ENCODE measurements at places on chromosomes 16 and 17.

GRCh38 chr17:67994817-67995569 is 1.3 kb downstream of the C17orf58 start:
- DNase-seq = no peak

GRCh38 chr17:16363749-16364536 is 10.7 kb upstream of the CENPV start:
- peak; percentile 60 for DNase-seq

- no peak for DNase-seq
These were observed 103.9 kb downstream of the CNTNAP4 start for GRCh38 chr16:76381096-76381495.

DNA sequence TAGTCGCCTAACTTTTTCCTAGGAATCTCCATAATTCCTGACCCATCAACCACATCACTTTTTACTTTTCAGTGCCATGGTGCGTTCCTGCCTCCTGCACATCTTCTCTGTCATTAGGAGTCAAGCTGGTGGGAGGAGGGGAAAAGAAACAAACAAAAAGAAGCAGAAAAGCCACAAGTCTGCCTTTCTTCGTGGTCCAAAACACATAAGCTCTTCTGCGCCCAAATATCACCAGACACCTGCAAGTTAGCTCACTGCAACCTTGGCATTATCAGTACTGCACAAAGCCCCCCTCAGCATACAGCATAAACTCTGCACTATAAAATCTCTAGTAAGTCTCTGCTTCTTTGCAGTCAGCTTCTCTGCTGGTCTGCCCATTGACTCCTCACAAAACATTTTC is 295.3 kb downstream of the HS3ST3B1 start:
- DNase-seq = no peak

GRCh38 chr17:45345554-45346215 is 28.9 kb upstream of the MAP3K14 start:
- no peak for DNase-seq

- no peak for DNase-seq
These were observed 103.3 kb downstream of the GNAO1 start for GRCh38 chr16:56294579-56294978.

GRCh38 chr17:81561494-81561885 is 9.3 kb upstream of the FAAP100 start:
- DNase-seq = no peak

DNA sequence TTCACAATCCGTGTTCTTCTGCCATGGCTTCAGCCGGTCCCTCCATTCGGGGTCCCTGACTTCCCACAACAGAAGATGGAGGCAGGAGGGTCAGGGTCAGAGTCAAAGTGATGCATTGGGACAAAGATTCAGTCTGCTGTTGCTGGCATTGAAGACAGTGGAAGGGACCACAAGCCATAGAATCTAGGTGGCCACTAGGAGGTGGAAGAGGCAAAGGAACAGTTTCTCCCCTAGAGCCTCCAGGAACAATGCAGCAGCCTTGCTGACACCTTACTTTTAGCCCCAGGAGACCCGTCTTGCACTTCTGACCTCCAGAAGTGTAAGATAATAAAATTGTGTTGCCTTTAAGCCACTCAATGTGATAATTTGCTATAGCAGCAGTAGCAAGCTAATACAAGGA is 55.9 kb downstream of the MFSD11 start:
- no peak for DNase-seq

DNA sequence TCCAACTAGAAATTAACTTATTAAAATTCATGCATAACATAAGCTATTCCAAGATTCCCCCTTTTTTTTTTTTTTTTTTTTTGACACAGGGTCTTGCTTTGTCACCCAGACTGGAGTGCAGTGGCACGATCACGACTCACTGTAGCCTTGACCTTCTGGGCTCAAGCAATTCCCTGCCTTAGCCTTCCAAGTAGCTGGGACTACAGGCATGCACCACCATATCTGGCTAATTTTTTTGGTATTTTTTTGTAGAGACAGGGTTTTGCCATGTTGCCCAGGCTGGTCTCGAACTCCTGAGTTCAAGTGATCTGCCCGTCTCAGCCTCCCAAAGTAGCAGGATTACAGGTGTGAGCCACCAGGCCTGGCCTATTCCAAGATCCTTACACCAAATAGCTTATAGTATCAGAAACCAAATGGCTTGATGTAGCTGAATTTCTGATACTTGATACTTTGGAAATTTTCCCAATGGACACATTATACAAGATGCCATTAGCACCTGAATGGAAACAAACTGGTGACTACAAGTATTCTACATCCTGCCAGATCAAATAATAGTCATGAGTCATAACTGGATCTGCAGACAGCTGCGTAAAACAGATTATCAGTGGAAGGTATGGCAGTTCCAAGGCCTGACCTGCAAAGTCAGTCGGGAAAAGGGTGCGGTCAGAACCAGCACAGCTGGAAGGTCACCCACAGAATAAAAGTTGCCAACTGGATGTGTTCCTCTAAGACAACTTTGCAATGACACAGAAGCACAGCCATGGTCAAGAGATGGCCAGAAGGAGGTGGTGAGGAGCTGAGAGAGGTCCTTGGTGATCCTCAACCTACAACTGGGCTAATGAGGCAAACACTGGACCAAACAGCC is 14.5 kb downstream of the TUBG1 start:
- DNase-seq = no peak

DNA sequence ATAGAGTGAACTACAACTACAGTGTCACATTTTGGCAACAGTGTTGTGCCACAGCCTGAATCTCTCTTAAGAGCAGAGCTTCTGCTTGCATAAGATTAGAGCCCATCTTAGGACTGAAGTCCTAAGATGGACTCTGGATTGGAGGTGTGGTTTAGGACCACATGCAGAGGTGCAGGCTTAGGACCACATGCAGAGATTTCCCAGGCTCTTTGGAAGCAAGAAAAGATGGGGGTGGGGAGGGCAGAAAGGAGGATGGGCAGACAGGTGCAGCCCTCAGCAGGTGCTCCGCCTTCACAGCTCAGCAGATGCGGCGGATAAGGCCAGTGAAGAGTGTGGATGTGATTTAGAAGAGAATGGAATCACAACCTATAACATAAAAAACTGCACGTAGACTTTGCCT is 128.7 kb downstream of the TANGO6 start:
- DNase-seq = no peak

DNA sequence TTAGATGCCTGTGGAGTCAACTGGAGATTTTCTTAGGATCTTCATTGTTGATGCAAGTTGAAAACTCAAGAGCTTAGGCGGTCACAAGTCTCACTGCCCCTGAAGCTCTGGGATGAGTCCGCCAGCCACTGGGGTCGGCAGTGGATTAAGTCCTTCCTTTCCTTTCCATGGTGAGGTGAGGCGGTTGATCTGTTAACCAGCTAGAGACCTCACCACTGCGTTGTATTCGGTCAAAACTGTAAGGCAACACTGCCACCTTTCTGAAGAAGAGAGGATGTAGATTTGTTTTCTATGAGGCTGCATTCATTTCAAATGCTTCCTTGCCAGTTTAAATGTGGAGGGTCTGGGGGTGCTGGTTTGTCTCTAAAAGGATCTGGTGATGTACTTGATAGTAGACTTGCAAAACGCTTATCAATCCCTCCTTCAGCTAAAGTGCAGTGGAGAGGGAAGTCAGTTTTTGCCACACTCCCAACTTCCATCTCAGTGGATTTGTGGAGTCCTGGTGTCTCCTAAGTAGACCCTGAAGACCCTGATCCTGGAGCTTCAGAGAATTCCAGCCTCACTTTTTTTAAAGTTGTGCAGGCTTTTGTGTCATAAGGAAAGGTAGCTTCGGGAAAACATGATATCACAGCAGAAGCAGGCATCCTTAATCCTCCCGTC is 1.7 kb downstream of the MYOCD start:
- DNase-seq = no peak

GRCh38 chr16:17769065-17769464 is 298.3 kb upstream of the XYLT1 start:
- DNase-seq = no peak

GRCh38 chr17:7336240-7337175 is at the start of gene ACAP1:
TSS of gene ACAP1 (plus strand) at chr17:7336529. CDS start at chr17:7336735, 206 bp downstream.
- peak; percentile 49 for DNase-seq

GRCh38 chr16:31453255-31454204 is 5.8 kb upstream of the ARMC5 start:
- no peak for DNase-seq

- DNase-seq = no peak
These were observed 62.4 kb downstream of the CNGB1 start for GRCh38 chr16:57908409-57908987.

- no peak for DNase-seq
These were observed 40.9 kb downstream of the RAP1GAP2 start for GRCh38 chr17:2837147-2837561.

DNA sequence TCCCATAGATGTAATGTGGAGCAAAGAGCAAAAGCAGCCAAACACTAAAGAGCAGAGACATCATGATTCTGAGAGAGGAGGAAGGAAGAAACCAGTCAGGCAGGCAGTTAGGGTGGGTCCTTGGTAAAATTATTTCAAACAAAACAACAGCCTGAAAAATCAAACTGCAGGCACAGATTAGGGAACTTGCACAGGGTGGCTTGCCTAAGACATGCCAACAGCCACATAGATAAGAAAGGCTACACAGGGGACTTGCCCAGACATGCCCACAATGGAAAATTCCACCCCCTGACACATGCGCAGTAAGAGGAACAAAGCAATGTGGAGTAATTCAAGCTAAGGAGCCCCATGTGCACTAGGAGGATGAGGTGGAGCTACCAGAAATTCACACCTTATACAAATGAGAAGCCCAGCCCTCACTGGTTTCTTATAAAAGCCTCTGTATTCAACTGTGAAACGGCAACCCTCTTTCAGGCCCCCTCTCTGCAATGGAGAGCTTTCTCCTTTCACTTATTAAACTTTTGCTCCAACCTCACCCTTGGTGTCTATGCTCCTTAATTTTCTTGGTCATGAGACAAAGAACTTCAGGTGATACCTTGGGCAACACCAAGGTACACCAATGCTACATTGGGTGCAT is 7.3 kb upstream of the GAS7 start:
- DNase-seq = no peak

DNA sequence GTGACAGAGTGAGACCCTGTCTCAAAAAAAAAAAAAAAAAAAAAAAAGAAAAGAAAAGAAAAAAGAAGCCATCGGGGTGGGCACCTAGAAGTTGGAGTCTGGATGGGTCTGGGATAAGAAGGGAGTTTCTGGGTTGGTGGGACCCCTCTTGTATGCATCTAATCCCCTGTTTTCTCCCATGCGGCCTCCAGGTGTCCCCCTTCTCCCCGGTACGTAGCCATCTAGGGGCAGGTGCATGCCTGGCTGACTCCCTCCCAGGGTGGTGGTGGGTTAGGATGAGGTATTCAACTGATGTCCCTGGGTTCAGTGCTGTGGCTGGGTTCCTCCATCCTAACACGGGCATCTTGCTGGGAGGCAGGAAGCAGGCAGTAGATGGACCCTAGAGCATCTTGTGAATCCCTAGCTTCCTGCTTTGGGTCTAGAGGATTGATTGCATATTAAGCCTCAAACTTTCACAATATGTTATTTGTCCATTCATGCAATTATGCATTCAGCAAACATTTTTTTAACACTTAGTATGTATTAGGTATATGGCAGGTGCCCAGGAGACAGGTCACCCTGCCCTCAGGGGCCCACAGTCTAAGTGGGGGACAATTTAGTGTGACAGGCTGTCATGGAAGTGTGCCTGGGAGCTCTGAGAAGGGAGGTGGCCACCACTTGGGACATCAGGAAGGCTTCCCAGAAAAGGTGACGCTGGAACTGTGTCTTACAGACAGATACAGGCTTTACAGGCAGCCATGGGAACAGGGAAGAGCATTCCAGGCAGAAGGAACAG is 13.1 kb downstream of the FMNL1 start:
- DNase-seq = no peak

DNA sequence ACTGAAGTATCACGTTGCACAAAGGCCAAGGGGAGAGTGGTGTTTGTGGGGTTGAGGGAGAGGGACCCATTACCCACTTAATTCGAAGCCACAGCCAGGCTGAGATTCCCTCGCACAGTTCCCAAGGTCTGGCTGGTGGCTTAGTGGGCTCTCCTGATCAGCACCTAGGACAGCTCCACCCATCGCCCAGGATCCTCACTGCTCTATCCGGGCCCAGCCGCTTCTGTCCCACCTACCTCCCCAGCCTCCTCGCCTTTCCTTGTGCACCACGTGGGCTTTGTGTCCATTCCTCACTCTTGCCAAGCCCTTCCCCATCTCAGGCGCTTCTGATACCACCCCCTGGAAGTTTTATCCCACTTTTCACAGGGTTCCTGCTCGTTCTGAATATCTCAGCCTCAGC is 163.5 kb downstream of the CCT6B start:
- DNase-seq = no peak

GRCh38 chr17:42846594-42847280 is 2.4 kb downstream of the AOC2 start:
- no peak for DNase-seq

DNA sequence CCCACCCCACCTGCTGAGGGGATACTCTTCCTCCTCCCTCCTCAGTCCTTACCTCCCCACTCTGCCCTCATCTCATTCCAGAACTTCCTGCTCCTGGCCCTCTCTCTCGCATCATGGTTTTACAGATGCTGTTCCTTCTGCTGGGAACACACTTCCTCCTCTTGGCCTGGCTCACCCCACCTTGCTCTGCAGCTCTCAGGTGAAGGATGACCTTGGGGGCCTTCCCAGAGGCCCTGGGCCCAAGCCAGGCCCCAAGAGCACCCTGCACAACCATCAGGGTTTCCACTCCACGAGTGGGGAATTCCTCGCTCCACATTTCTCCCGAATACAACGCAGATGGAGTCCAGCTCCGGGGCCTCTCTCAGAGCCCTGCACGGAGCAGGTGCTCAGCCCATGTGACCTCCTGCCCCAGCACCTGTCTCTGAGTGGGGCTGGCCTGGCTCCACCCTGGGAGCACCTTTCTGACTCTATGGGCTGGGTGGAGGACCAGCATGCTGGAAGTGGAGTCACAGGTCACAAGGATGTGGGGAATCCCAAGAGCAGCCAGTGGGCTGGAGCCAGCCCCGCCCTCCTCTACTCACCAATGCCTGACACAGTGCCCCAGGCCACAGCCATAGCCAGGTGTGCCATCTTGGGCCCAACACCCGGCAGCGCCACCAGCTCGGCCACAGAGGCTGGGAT is 4.5 kb downstream of the NTHL1 start:
- DNase-seq = no peak

GRCh38 chr16:49580751-49581303 is 207.2 kb downstream of the C16orf78 start:
- no peak for DNase-seq

DNA sequence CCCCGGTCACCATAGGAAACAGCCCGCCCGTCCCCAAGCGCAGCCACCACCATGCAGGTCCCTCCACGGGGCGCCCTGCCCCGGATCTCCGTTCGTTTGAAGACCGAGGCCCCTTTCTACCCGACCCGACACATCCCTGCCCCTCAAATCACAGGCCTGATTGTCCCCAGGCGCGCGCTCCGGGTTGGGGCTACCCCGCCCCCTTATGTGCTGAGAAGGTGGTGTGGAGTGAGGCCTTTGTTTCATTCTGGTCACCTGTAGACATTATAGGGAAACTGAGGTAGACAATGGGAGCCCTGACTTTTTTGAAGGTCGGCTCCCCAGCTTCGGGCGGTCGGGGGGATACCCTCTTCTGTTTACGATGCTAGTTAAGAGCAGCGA is 763 bp upstream of the ACTG1 start:
- DNase-seq = peak; percentile 20

DNA sequence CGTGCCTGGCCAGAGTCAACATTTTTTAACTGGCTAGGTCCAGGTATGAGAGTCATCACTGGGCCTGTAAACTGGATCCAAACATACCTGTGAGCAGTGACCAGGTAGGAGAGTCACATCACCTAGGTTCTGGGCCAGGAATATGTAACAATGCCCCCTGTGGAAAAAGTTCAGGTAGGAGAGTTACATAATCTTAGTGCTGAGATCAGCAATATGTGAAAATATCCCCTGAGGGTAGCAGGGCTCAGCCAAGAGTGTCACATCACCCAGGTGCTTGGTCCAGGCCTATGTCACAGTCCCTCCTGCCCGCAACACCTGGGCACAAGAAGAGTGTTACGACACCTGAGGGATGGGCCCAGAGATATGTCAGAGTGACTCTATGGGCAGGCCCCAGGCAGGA is 2104.7 kb downstream of the TP53TG3F start:
- no peak for DNase-seq

All from activated naive CD4-positive, alpha-beta T cell (primary cell).